Right atrium auricular region (tissue), 2 donors: ENCODE measurements at places on chromosomes 1 and 21. TPM values are rescaled to one million over a fixed set of nuclear protein-coding genes. Genes with fewer than 3 reads are reported as not detected.

GRCh38 chr1:175512637-175513412 lies 230.6 kb downstream of the TNR start:
- no peaks in the 10 kb centered on the region for H3K27me3 ChIP-seq
- DNase-seq: no peak
- H3K4me1 ChIP-seq: no peaks in the 10 kb centered on the region
- no peak overlapping the region for H3K27ac ChIP-seq
- H3K36me3 ChIP-seq: no peaks in the 10 kb centered on the region

GRCh38 chr1:208509072-208509471 lies 264.9 kb upstream of the PLXNA2 start:
- no peak overlapping the region for H3K4me3 ChIP-seq
- H3K36me3 ChIP-seq: no peaks in the 10 kb centered on the region
- H3K4me1 ChIP-seq: no peaks in the 10 kb centered on the region
- no peaks in the 10 kb centered on the region for H3K27me3 ChIP-seq
- no peak overlapping the region for H3K27ac ChIP-seq

GRCh38 chr1:168976267-168976666 lies 130.2 kb upstream of the ATP1B1 start:
- no peaks in the 10 kb centered on the region for H3K36me3 ChIP-seq
- DNase-seq: no peak
- no peaks in the 10 kb centered on the region for H3K27me3 ChIP-seq
- H3K4me1 ChIP-seq: no peaks in the 10 kb centered on the region

DNA sequence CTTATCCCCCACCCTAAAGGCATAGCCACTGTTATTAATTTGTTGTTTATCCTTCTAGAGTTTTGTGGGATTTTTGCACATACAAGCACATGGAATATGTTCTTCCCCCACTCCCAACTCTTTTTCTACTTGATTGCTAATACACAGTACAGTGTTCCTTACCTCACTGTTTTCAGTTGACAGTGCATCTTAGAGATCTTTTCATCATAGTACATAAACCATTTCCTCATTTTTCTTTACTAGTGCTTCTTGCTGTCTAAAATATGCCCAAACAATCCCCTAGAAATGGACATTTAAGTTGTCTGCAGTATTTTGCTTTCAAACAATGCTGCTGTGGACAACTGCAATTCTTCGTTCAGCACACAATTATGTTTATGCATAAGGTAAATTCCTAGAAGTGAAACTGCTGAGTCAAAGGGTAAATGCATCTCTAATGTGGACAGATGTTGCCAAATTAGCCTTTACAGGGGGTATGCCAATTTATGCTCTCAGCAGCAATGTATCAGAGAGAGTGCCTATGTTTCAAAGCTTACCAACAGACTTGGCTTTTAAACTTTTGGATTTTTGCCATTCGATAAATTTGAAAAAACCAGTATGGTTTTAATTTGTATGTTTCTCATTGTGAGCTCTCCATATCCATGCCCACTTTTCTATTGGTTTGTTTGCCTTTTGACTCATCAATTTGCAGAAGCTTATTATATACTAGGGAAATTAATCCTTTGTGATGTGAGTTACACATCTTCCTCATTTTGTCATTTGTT lies 132.6 kb downstream of the MRPS6 start:
- no peak overlapping the region for H3K4me3 ChIP-seq
- H3K27ac ChIP-seq: no peak overlapping the region
- no peaks in the 10 kb centered on the region for H3K27me3 ChIP-seq
- no peaks in the 10 kb centered on the region for H3K4me1 ChIP-seq
- no peak for DNase-seq

GRCh38 chr1:234920136-234920842 lies 208.3 kb downstream of the TOMM20 start:
- DNase-seq: no peak
- H3K4me3 ChIP-seq: no peak overlapping the region
- H3K4me1 ChIP-seq: no peaks in the 10 kb centered on the region
- H3K27me3 ChIP-seq: no peaks in the 10 kb centered on the region

DNA sequence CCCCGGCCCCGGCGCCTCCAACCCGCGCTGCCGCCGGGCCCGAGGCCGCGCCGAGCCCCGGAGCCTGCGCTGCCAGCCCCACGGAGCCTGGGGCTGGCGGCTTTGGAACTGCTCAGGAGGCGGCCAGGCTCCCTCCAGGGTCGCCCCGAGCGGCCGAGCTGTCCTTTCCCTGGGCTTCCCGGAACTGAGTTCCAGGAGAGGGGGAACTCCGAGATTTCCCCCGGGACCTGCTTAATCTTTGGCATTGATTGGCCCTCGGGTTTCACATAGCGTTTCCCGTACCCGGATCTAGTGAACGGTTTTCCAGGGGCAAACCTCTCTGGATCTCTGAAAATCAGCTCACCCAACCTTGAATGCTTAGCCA lies 504 bp downstream of the H6PD start:
- no peaks in the 10 kb centered on the region for H3K36me3 ChIP-seq
- peak overlapping the region; percentile 97 for H3K27ac ChIP-seq
- peak overlapping the region; percentile 58 for H3K4me3 ChIP-seq
- no peaks in the 10 kb centered on the region for H3K27me3 ChIP-seq
- DNase-seq: no peak

GRCh38 chr1:119090250-119090649 lies 50.2 kb downstream of the WARS2 start:
- no peak for DNase-seq
- H3K27ac ChIP-seq: no peak overlapping the region
- H3K4me3 ChIP-seq: no peak overlapping the region
- peaks cover 16% of the 10 kb centered on the region for H3K4me1 ChIP-seq
- no peaks in the 10 kb centered on the region for H3K27me3 ChIP-seq
- no peaks in the 10 kb centered on the region for H3K36me3 ChIP-seq

GRCh38 chr1:24502065-24502708 lies 449 bp upstream of the RCAN3 start:
- H3K4me3 ChIP-seq: peak overlapping the region; percentile 83
- H3K4me1 ChIP-seq: peaks cover 11% of the 10 kb centered on the region
- no peaks in the 10 kb centered on the region for H3K36me3 ChIP-seq
- peak overlapping the region; percentile 85 for H3K27ac ChIP-seq
- peak; percentile 67 for DNase-seq

- no peaks in the 10 kb centered on the region for H3K36me3 ChIP-seq
- H3K27me3 ChIP-seq: no peaks in the 10 kb centered on the region
- no peak for DNase-seq
- H3K27ac ChIP-seq: no peak overlapping the region
- H3K4me3 ChIP-seq: no peak overlapping the region
Measured at GRCh38 chr1:77986810-77987209, 7.9 kb upstream of the FUBP1 start.

DNA sequence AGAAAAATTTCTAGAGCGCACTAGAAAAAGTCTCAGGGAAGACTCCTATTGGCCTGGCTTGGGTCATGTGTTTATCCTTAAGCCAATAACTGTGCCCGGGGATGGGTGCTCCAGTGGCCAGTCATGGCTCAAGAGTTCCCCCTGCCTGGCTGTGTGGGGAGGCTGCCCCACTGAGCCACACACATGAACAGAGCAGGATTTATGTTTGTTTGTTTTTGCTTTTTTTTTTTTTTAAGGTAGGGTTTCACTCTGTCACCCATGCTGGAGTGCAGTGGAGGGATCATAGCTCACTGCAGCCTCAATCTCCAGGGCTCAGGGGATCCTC lies 21.8 kb downstream of the EDN2 start:
- H3K27ac ChIP-seq: no peak overlapping the region
- H3K36me3 ChIP-seq: no peaks in the 10 kb centered on the region
- H3K4me1 ChIP-seq: no peaks in the 10 kb centered on the region
- DNase-seq: no peak
- H3K4me3 ChIP-seq: no peak overlapping the region
- no peaks in the 10 kb centered on the region for H3K27me3 ChIP-seq

- no peaks in the 10 kb centered on the region for H3K4me1 ChIP-seq
- no peaks in the 10 kb centered on the region for H3K27me3 ChIP-seq
- H3K4me3 ChIP-seq: no peak overlapping the region
- H3K36me3 ChIP-seq: no peaks in the 10 kb centered on the region
Measured at GRCh38 chr1:54127594-54128300, 25.1 kb downstream of the CDCP2 start.

DNA sequence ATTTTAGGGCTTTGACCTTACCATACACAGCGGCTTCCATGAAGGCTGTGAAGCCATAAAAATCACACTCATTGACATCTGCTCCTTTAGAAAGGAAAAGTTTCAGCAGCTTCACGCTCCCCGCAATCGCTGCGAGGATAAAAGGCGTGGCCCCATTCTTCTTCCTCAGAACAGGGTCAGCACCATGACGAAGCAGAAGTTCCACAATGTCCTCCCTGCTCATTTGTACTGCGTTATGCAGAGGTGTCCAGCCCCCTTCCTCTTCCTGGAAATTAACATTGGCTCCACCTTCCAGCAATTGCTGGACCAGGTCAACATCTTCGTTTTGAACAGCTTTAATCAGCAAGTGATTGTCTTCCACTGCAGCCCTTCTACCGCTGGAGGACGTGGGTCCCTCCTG lies 2.7 kb downstream of the RNASEL start:
- no peak overlapping the region for H3K27ac ChIP-seq
- no peak overlapping the region for H3K4me3 ChIP-seq
- no peaks in the 10 kb centered on the region for H3K27me3 ChIP-seq
- no peak for DNase-seq

DNA sequence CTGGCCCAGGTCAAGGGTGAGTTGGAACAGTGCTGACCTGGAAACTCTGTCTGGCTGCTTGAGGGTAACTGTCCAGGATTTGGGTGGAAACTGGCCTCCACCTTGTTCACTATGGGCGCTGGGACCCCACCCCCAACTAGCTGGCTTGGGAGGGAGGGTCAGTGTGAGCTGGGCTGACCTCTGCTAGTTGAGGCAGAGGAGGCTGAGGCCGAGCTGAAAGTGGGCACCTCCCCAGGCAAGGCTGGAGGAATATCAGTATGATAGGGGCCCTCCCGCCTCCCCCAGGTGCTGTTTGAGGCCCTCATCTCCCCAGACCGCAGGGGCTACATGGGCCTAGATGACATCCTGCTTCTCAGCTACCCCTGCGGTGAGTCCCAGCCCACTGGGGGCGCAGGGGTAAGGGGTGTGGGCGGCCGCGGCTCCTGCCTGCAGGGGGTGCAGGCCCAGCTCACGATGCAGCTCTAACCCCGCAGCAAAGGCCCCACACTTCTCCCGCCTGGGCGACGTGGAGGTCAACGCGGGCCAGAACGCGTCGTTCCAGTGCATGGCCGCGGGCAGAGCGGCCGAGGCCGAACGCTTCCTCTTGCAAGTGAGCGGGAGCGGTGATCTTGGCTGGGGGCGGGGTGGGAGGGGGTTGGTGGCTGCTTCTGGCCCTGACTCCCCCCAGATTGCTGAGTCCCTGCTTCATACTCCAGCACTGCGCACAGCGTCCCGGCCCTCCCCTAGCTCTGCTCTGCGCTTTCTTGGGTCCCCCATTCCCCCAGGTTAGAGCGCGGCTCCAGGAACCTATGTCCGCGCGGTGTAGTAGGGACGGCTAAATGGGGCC lies 22.9 kb downstream of the PTPRU start:
- DNase-seq: no peak
- H3K27me3 ChIP-seq: no peaks in the 10 kb centered on the region
- no peaks in the 10 kb centered on the region for H3K36me3 ChIP-seq

DNA sequence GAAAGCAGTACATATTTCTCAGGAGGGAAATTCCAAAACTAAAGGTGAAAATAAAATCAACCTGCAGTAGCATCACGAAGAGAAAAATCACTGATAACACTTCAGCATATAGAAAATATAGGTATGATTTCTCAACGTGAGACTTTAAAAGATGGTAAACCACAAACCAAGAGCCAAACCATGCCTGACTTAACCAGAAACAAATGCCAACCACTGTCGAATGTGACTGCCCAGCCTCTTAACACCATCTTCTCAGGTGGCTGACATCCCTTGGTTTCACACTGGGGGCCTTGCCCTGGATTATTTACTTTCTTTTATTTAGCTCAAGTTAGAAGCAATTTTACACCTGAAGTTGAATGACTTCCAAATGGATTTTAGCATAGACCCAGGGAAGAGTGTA lies 10.1 kb downstream of the HMGCS2 start:
- no peaks in the 10 kb centered on the region for H3K27me3 ChIP-seq
- no peaks in the 10 kb centered on the region for H3K36me3 ChIP-seq
- DNase-seq: no peak
- no peak overlapping the region for H3K27ac ChIP-seq
- no peaks in the 10 kb centered on the region for H3K4me1 ChIP-seq
- H3K4me3 ChIP-seq: no peak overlapping the region

DNA sequence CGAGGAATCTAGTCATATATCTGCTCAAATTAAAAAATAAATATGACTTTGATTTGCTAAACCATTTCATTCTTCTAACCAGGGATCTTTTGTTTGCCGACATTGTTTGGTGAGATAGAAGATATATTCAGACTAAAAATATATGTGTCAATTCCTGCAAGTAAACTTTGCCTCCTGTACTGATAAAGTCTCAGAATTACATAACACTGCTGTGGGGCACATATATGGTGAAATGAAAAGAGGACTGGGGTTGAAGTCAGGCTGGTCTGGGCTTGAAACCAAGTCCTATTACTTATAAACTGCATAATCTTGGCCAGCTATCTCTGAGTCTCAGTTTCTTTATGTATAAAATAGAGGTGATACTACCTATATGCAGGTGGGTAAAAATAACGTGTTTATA lies 9.8 kb downstream of the SCMH1 start:
- peaks cover 21% of the 10 kb centered on the region for H3K4me1 ChIP-seq
- no peak overlapping the region for H3K27ac ChIP-seq
- no peaks in the 10 kb centered on the region for H3K36me3 ChIP-seq
- no peak for DNase-seq
- H3K4me3 ChIP-seq: no peak overlapping the region
- H3K27me3 ChIP-seq: no peaks in the 10 kb centered on the region

DNA sequence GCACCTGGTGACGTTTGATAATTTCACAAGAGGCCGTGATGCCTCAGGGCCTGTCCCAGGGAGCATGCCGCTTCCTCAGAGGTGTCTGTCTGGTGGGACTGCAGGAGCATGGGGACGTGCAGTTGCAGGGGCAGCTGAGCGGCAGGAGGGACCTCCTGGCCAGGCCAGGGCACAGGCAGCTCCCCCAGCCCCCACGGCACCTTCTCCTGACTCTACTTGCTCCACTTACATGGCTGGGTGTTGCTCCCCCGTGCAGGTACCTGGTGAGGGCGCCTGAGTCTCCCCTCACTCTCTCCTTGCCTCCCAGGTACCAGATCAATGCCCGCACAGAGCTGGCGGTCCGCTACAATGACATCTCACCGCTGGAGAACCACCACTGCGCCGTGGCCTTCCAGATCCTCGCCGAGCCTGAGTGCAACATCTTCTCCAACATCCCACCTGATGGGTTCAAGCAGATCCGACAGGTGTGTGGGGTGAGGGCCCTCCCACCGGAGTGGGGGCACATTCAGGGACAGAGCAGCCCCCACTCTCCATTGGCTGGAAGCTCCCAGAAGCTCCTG lies 108.4 kb downstream of the PDE9A start:
- no peak overlapping the region for H3K4me3 ChIP-seq
- DNase-seq: no peak
- no peak overlapping the region for H3K27ac ChIP-seq
- H3K36me3 ChIP-seq: no peaks in the 10 kb centered on the region
- H3K27me3 ChIP-seq: no peaks in the 10 kb centered on the region

Gene CDA
- 6.6 TPM for total RNA-seq

Gene TRIM17
- not detected for total RNA-seq

Gene CLDN14
- total RNA-seq: not detected

Gene MAP10
- total RNA-seq: 2.1 TPM

Gene RUNX3
- total RNA-seq: 0.48 TPM
